ENCODE measurements at places on chromosomes 16 and 17.

DNA sequence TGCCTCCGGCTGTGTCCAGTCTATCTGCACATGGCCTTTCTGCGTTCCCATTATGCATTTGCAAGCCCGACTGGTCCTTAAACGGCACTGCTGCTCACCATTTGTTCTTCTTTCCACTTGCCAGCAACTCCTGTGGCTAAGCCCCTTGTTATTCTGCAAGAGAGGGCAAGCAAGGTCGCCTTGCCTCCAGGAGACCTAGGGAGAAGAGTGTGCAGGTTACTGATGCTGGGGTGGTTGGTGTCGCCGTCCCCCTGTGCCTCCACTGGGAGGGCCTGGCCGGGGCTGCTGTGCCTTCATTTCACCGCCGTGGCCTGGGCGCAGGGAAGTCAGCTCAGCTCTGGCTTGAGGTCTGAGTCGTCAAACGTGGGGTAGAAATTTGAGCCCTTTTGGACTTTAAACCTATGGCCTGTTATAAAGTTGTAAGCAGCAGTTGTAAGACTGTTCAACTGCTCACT lies 12.7 kb downstream of the SLC6A4 start:
- DNase-seq = no peak

DNA sequence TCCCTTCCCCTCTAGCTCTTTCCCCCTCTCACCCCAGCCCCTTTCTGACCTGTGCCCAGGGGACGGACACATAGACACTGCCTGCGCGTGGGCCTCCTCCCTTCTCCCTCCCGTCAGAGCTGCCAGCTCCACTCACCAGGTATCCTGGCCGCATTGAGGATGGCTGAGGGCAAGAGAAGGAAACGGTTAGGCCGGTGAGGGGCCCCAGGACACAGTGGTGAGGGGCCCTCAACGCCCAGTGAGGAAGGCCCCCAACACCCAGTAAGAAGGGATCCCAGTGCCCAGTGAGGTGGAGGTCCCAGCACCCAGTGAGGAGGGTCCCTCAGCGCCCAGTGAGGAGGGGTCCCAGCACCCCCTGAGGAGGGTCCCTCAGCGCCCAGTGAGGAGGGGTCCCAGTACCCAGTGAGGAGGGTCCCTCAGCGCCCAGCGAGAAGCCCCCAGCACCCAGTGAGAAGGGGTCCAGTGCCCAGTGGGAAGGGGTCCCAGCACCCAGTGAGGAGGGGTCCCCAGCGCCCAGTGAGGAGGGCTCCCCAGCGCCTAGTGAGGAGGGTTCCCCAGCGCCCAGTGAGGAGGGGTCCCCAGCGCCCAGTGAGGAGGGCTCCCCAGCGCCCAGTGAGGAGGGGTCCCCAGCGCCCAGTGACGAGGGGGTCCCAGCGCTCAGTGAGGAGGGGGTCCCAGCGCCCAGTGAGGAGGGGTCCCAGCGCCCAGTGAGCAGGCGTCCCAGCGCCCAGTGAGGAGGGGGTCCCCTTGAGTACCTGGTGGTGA lies 1.1 kb downstream of the PRSS22 start:
- DNase-seq = no peak

GRCh38 chr16:1539720-1540555 lies 6.5 kb downstream of the TMEM204 start:
- DNase-seq = no peak

GRCh38 chr17:80845069-80845862 lies 146.4 kb upstream of the CHMP6 start:
- DNase-seq = no peak

- DNase-seq = no peak
Measured at GRCh38 chr17:32542186-32542585, 55.4 kb downstream of the CDK5R1 start.

DNA sequence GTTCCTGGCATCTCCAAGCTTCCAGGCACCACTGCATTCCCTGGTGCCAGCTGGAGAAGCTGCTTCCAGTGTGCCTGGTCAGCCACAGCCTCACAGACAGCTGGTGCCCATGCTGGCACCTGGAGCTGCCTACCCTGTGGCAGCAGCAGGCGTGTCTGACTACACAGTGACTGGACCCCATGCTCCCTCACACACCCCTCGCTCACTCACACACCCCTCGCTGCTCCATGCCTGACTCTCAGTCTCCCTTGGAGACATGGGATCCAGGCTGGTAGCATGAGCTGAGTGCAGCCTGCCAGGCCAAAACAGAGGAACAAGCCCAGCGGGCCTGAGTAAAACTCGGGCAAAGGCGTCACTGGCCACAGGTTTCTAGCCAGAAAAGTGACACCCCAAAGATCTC lies 59.1 kb upstream of the SMIM36 start:
- no peak for DNase-seq

DNA sequence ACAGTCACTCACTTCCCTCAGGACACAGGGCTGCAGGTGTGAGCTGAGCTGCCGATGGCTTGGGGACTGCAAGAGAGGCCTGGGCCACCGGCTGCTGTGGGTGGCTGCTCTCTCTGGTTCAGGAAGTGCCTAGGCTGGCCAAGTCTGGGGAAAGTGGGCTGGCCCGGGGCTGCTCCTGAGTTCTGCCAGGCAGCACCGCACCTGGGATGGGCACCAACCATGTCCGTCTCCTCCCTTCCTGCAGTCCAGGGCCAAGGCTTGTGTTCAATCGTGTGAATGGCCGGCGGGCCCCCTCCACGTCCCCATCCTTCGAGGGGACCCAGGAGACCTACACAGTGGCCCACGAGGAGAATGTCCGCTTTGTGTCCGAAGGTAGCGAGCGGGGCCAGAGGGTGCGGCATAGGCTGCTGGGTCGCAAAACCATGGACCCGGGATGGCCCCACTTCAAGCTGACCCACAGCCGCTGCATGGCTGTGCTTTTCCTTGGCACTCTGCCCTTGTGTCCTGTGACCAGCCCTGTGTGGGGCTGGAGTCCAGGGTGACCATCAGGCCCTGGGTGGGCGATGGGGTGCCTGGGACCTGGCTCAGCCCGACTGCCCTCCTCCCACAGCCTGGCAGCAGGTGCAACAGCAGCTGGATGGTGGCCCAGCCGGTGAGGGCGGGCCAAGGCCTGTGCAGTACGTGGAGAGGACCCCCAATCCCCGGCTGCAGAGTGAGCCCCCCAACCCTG lies 1.8 kb upstream of the WDR90 start:
- DNase-seq = no peak

GRCh38 chr16:56716761-56717160 lies 13.2 kb upstream of the NUP93 start:
- DNase-seq = no peak

- no peak for DNase-seq
Measured at GRCh38 chr17:36485805-36486203, 677 bp upstream of the ZNHIT3 start.

DNA sequence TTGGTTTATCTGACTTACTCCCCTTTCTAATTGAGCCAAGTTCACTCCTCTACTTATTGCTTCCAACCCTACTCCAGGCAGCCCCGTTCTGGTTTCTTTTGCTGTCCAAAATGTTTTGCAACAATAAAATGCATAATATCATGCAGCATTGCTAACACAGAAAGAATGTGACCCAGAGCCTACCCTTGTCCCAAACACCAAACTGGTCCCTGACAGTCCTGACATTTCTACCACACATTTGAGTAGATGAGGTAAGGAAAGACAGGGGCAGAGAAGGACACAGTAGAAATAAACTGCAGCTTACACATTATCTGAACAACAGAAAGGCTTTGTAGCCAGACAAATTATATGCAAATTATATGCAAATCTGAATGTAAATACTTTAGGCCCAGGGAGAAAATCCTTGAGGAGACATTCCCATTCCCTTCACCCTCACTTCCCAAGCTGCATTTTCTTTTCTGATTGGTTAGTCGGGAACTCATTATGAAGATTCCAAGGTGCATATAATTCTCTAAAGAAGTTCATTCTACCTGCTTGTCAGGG lies 31.6 kb downstream of the SOX9 start:
- no peak for DNase-seq

DNA sequence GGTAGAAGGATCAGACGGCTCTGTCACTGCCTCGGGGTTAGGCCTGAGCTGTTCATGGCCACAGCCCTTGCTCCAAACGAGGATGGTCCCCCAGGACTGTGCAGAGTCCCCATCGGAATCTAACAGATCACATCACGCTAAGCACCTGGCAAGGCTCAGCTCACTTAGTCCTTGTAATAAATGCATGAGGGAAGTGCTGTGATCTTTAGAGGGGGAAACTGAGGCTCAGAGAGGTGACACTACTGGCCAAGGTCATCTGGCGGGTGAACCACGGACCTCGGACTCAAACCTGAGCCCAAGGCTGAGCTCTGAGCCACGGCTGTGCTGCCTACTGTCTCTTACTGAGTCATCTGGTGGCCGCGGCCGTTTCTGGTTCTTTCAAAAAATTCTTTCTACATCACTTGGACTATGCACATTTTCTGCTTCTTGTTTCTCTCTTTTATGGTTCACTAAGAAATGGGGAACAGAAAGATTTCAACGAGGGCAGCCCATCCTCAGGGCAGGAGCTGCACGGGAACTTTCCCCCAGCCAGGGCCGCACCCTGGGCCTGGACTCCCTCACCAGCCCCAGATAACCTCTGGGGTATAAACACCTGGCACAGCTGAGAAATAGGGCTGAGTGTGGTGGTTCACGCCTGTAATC lies 55.6 kb downstream of the COTL1 start:
- no peak for DNase-seq

DNA sequence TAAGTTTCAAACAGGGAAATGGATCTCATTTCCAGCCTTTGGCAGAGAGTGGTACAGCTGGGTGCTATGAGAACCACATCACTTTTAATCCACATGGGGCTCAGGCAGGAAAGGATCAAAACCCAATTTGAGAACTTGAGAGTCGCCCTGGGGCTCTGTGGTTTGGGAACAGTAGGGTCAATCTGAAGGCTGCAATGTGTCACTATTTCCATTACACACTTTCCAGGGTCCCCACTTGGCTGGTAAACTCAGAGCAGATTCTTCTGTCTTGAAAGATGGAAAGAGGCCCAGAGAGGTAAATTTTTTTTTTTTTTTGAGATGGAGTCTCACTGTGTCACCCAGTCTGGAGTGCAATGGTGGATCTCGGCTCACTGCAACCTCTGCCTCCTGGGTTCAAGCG lies 6.7 kb upstream of the HIGD1B start:
- no peak for DNase-seq

GRCh38 chr17:8159032-8159400 lies 3.7 kb downstream of the VAMP2 start:
- no peak for DNase-seq

DNA sequence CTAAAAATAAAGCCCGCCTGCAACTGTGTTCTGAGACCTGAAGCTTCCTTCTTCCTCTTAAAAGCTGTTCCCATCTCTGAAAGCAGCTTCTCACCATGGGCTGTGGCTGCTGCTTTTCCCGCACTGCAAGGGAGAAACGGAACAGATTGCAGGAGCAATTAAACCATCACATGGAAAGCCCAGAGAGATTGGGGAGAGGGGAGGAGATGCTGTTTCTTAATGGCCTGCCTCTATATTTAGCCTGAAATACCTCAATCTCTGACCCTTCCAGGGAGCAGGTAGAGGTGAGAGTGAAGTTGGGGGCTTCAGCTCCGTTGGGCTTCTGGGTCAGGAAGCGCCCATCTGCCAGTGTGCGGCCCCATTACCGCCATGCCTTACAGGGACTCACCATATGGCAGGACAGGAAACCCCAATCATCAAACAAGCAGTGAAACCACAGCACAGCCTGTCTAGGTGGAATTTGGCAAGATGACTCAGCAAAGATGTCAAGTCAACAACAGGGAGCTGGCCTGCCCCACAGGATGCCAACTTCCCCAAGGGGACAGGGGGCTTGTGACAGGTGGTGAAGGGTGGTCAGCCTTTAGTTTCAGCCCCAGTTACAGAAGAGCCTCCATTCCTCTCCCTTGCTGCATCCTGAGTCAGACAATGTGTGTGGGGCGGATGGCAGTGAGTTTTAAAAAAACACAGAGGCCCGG lies 286.6 kb upstream of the CCL2 start:
- DNase-seq = peak; percentile 38

- DNase-seq = no peak
Measured at GRCh38 chr16:77674888-77675287, 47.4 kb upstream of the NUDT7 start.

- no peak for DNase-seq
Measured at GRCh38 chr17:74230896-74231295, 17.5 kb downstream of the TTYH2 start.

GRCh38 chr16:58847902-58848661 lies 114.0 kb upstream of the GOT2 start:
- no peak for DNase-seq

DNA sequence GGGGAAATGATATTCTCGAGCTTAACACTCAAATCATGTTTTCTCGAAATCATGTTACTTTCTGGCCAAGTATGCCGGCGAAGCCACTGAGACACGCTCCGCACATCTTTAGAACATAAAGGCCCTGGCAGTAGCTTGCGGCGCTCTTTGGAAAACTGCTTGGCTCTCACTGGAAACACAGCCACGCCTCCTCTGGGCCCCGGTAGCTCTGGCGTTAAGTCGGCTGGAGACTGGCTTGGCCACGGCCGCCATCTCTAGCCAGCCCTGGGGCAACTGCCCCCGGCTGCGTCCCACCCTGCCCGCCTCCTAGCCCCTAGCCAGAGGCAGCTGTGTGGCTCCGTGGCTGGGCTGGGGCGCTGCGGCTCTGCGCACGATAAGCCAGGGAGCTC lies 9.2 kb upstream of the BAIAP2 start:
- peak; percentile 48 for DNase-seq

- peak; percentile 52 for DNase-seq
Measured at GRCh38 chr17:41687828-41688640, 651 bp upstream of the EIF1 start.

DNA sequence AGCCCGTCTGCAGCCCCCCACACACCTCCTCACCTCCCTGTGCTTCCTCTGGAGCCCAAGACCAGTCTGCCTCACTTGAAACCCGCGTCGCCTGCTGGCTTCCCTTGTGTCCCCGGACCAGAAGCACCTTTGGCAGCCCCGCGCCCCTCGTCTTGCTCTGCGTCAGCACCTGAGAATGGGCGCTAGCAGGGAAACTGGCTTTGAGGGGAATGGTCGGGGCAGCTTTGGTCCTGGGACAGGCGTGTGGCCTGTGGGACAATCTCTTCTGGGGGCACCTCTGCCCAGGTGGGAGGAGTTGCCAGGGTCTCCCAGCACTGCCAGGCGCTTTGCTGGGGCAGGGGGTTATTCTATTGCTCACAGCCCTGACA lies 3.6 kb upstream of the MAFG start:
- DNase-seq = no peak

- DNase-seq = no peak
Measured at GRCh38 chr17:67400193-67400592, 23.1 kb downstream of the PITPNC1 start.
